Endothelial cell (in vitro differentiated cells): ENCODE measurements at places on chromosomes 1 and 21. TPM values are rescaled to one million over a fixed set of nuclear protein-coding genes. Genes with fewer than 3 reads are reported as not detected.
A peak's percentile ranks its signal among the peaks of the same experiment; 100 is the strongest.

DNA sequence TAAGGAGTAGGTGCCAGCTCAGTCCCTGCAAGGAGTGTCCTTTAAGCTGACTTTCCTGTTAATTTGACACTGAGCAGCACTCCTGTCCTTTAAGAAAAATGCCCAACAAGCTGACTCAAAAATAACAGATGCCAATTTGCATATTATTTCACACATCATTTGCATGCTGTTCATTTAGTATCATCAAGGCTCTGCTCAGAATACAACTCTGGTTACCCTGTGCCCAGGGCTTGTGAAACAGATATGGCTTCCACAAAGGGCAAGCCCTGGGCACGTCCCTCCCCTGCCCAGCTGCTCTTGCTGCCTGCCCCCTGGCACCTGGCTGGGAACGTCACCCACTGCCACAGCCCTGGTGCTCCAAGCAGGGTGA, 10.3 kb downstream of the KCNN3 start:
- no peak overlapping the region for H3K4me3 ChIP-seq
- H3K27ac ChIP-seq, result no peak overlapping the region
- peaks cover 41% of the 10 kb centered on the region for H3K4me1 ChIP-seq

DNA sequence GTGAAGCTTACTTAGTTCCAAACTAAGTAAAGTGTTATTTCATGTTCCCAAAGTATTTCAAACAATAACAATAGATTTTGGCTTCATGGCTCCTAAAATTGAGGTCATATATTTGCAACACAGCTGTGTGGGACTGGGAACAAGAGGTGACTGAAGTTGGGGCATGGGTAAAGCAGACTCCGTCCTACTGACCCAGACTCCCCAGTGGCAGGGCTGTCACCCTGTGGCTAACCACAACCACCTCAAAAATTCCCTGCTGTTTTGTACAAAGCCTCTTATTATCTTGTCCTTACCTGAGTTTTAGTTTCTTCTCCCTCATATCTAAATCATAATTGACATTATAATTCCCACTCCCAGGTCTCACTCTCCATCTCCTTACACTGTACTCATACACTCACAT, 117.6 kb downstream of the PTGER3 start:
- no peaks in the 10 kb centered on the region for H3K4me1 ChIP-seq
- DNase-seq, result no peak
- H3K4me3 ChIP-seq, result no peak overlapping the region
- H3K36me3 ChIP-seq, result no peaks in the 10 kb centered on the region

- H3K36me3 ChIP-seq, result peaks cover 15% of the 10 kb centered on the region
- no peaks in the 10 kb centered on the region for H3K4me1 ChIP-seq
- DNase-seq, result no peak
- H3K27ac ChIP-seq, result no peak overlapping the region
- no peaks in the 10 kb centered on the region for H3K27me3 ChIP-seq
These were observed 31.4 kb downstream of the SLC30A7 start for GRCh38 chr1:100927276-100927675.

- no peaks in the 10 kb centered on the region for H3K27me3 ChIP-seq
- no peak overlapping the region for H3K27ac ChIP-seq
- H3K4me3 ChIP-seq, result no peak overlapping the region
- H3K4me1 ChIP-seq, result peaks cover 10% of the 10 kb centered on the region
- H3K36me3 ChIP-seq, result no peaks in the 10 kb centered on the region
- DNase-seq, result no peak
These were observed 31.6 kb downstream of the IGSF5 start for GRCh38 chr21:39776589-39776988.

- no peak overlapping the region for H3K27ac ChIP-seq
- no peaks in the 10 kb centered on the region for H3K27me3 ChIP-seq
- H3K4me1 ChIP-seq, result peaks cover 9% of the 10 kb centered on the region
- H3K36me3 ChIP-seq, result no peaks in the 10 kb centered on the region
- no peak overlapping the region for H3K4me3 ChIP-seq
- no peak for DNase-seq
These were observed 113.2 kb downstream of the GLUL start for GRCh38 chr1:182278144-182279054.

GRCh38 chr1:225962440-225962975, 21.5 kb upstream of the LEFTY2 start:
- no peaks in the 10 kb centered on the region for H3K4me1 ChIP-seq
- H3K27me3 ChIP-seq, result peaks cover 3% of the 10 kb centered on the region
- H3K4me3 ChIP-seq, result peak overlapping the region; percentile 71
- no peaks in the 10 kb centered on the region for H3K36me3 ChIP-seq
- no peak overlapping the region for H3K27ac ChIP-seq

Gene TRPM2
- total RNA-seq, result 0.15 TPM

DNA sequence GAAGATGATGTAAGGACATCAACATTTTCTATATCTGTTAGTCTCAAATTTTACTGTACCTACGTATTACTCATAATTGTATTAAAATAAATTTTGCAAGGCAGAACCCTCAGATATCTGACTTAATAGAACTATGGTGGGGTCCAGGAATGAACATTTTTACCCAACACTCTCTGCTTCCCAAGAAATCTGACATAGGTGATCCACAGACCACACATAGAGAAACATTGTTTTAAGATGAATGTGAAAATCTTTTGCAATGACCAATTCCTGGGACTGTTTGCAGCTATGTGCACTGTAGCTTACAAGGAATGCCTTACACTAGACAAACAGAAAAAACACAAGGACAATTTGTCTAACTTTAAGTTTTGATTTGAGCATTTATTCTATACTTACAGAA, 645.6 kb upstream of the ADGRL2 start:
- no peak for DNase-seq
- no peaks in the 10 kb centered on the region for H3K27me3 ChIP-seq
- H3K4me3 ChIP-seq, result no peak overlapping the region
- no peaks in the 10 kb centered on the region for H3K36me3 ChIP-seq
- H3K4me1 ChIP-seq, result no peaks in the 10 kb centered on the region
- no peak overlapping the region for H3K27ac ChIP-seq

Gene TAL1
- 199 TPM for total RNA-seq

DNA sequence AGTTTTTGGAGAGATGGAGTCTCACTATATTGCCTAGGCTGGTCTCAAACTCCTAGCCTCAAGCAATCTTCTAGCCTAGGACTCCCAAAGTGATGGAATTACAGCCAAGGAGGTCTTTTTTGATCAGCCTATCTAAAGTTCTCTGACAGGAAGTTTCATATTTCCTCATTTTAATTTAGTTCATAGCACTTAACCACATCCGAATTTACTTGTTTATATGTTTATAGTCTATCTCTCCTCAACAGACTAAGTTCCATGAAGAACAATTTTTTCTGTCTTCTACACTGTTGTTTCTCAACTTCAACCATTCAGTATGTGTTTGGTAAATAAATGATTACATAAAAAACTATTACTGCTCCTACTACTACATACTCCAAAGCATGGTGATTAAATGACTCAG, 47.9 kb downstream of the GON4L start:
- no peak overlapping the region for H3K27ac ChIP-seq
- H3K4me1 ChIP-seq, result no peaks in the 10 kb centered on the region
- DNase-seq, result no peak
- H3K27me3 ChIP-seq, result no peaks in the 10 kb centered on the region
- H3K36me3 ChIP-seq, result peaks cover 11% of the 10 kb centered on the region

GRCh38 chr1:9465640-9466039, 73.6 kb upstream of the SLC25A33 start:
- no peak overlapping the region for H3K4me3 ChIP-seq
- no peaks in the 10 kb centered on the region for H3K27me3 ChIP-seq
- no peaks in the 10 kb centered on the region for H3K36me3 ChIP-seq
- no peak overlapping the region for H3K27ac ChIP-seq

Gene NFASC
- total RNA-seq, result 3.8 TPM

- no peaks in the 10 kb centered on the region for H3K4me1 ChIP-seq
- no peak overlapping the region for H3K27ac ChIP-seq
- H3K4me3 ChIP-seq, result no peak overlapping the region
- no peak for DNase-seq
These were observed 8.7 kb upstream of the COX20 start for GRCh38 chr1:244826712-244827111.

DNA sequence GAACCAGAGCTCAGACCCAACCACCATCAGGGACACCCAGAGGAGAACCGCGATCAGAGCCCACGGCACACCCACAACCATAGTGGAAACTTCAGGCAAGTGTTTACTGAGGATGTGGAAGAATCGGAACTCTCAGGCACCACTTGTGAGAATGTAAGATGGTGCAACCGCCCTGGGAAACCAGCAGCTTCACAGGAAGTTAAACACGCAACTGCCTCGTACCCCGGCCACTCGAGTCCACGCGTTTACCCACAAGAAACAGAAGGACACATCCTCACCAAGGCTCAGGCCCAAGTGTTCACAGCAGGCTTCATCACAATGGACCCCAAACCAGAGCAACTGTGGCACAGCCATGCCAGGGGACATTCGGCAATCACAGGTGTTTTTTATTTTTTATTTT, 51.4 kb upstream of the COL6A2 start:
- peaks cover 4% of the 10 kb centered on the region for H3K36me3 ChIP-seq
- H3K4me3 ChIP-seq, result no peak overlapping the region
- peaks cover 4% of the 10 kb centered on the region for H3K4me1 ChIP-seq
- H3K27me3 ChIP-seq, result no peaks in the 10 kb centered on the region
- DNase-seq, result no peak

DNA sequence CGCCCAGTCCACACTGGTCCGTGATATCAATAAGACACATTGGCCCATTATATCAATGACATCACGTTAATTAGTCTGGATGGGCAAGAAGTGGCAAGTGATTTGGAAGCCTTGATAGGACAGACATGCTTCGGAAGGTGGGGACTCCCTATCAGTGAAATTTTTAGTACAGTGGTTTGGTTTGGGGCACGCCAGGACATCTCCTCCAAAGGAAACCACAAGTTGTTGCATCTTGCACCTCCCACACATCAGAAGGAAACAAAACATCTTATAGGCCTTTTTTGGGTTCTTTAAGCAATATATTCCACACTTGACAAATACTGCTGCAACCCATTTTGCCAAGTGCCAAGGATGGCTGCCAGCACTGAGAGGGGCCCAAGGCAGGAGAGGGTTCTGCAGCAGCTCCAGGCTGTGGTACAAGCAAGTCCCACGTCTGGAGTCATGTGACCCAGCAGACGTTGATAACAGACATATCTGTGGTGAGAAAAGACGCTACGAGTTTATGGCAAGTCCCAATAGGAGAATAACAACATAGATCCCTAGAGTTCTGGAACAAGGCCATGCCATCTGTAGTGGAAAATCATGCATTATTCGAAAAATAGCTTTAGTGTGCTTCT, 95.3 kb upstream of the DISP3 start:
- H3K4me1 ChIP-seq, result no peaks in the 10 kb centered on the region
- DNase-seq, result no peak
- no peaks in the 10 kb centered on the region for H3K36me3 ChIP-seq
- H3K27me3 ChIP-seq, result peaks cover 4% of the 10 kb centered on the region

DNA sequence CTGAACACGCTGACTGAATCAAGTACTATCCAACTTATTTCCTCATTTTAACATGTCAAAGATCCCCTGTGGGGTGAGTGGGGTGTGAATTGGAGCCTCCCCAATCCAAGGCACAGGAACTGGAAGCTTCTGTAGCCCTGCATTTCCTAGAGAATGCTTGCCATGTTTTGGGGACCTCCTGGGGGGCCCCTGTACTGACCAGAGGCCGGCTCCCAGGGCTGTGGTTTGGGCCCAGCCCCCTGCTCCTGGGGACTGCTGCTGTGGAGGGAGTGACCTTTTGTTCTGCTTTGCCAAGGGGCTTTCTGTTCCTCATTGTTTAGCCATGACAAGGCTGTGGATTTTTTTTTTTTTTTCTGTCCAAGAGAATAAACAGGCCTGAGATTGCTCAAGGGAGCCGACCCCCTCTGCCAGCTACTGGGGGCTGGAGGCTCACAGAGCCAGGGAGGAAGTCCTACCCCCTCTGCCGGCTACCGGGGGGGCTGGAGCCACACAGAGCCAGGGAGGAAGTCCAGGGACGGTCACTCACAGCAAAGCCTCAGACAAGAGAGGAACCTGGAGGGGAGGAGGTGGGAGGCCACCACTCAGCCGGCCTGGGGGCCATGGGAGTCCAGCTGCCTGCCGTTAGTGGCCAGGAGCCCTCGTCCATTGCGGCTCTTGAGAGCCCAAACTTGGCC, 17.4 kb downstream of the TNFRSF1B start:
- DNase-seq, result peak; percentile 74
- peaks cover 73% of the 10 kb centered on the region for H3K4me1 ChIP-seq
- peaks cover 34% of the 10 kb centered on the region for H3K36me3 ChIP-seq
- H3K27ac ChIP-seq, result peak overlapping the region; percentile 97

DNA sequence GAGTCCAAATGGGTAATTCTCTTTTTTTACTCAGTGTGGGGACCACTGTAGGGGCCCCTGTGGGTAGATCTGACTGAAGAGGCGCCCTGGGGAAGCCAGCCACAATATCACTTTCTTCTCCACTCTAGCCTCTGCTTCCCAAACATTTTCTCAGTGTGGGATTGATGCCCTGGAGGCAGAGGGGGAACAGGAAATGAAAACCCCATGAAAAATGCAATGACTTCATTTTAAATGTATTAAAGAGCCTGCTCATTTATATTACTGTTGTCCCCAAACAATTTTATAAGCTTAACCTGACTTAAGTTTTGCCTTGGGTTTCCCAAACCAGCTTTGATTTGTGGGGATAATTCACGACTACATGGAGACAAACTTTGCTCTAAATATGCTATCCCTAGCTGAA, 181.9 kb downstream of the C1orf94 start:
- H3K27me3 ChIP-seq, result peaks cover 2% of the 10 kb centered on the region
- no peak for DNase-seq
- no peak overlapping the region for H3K4me3 ChIP-seq
- no peak overlapping the region for H3K27ac ChIP-seq
- no peaks in the 10 kb centered on the region for H3K36me3 ChIP-seq
